ENCODE measurements at places on chromosomes 3 and 15.

- DNase-seq = no peak
Measured at GRCh38 chr3:48835650-48836366, 11.9 kb downstream of the PRKAR2A start.

DNA sequence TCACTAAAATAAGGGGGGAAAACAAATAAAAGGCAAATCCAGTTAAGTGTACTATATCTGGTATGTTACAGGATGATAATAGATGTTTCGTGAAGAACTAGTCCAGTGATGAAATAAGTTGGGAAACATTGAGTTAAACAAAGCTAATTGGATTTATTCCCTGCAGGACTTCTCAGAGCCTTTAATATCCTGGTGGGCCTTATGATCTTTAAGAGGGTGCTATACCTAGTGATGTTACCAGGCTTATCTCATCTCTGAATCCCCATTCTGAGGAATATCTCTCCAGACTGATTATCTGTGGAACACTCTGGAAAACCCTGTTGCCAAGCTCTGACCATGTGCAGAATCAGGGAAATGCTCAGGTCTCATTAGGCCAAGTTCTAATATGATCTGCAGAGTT lies 54.8 kb upstream of the POMGNT2 start:
- DNase-seq = no peak

DNA sequence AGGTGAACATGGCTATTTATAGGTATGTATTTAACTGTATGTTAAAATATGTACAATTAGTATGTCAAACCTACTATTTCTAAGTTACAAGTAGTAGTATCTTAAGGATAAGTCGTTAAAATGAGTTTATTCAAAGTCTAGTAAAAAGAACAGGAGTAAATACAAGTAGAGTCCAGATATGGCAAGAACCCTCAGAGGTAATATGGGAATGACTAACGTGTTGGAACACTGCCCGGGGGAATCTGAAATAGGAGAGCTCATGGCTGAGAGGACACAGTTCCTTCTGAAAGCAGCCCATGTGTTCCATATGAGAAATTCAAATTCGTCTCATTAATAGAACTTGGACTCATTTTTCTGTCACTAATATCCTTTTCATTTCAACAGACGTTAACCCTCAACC lies 158.8 kb downstream of the CLSTN2 start:
- DNase-seq = no peak

GRCh38 chr3:182809531-182809930 lies 16.2 kb downstream of the ATP11B start:
- no peak for DNase-seq

- no peak for DNase-seq
Measured at GRCh38 chr3:195105389-195105788, 165.6 kb downstream of the XXYLT1 start.

DNA sequence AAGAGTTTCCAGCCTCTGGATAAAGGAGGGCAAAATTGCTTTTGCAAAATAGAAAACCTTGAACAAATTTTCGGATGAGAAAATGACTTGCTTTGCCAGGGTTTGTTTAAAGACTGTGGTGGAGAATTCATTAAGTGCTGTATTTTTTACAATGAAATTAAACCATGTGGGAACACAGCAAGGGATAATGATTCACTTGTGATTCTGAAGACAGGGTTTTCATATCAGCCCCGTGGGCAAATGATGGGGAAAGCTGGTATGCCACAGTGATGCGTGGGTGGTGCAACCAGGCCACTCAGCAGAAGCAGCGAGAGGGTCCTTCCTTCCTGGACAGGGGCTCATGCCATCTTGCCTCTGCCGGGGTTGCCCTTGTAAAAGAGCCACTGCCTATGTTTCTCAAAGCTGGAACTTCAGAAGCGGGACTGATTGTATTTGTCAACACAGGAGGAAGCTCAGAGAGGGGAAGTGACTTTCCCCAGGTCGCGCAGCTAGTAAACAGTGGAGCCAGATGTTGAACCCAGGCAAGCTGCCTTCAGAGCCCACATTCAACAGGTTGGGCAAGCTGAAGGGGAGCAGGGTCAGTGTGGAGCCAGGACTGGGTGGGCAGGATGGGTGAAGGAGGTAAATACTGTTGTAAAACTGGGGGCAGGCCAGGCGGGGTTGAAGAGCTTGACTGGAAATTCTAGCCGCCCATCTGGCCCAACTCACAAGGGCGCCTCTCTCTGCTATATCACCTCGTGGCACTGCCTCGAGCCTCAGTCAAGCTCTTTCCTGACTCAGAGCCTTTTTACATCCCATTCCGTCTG lies 79.1 kb downstream of the TOP2B start:
- DNase-seq = no peak

DNA sequence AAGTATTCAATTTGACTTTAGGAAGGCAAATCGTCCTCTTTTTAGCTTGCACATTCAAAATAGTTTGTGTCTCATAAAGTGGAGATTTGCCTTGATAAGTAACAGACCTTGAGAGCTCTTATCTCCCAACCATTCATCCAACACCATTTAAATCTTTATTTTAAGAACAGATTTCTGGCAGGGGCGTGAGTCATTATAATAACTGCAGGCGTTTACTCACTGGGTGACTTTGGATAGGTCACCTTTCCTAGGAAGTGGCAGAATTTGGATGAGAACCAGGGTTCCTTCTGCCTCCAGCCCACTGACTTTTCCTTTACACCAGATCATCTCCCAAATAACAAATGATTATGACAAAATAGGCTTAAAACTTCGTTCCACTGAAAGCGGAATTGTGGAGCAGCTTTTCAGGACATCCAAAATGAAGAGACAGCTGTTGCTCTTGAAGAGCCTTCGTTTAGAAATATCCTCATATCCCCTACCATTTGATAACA lies 5.0 kb downstream of the LMCD1 start:
- no peak for DNase-seq

GRCh38 chr15:72783004-72783639 lies 436 bp downstream of the ADPGK start:
- DNase-seq = no peak

- DNase-seq = no peak
Measured at GRCh38 chr3:187913617-187914033, 168.4 kb upstream of the BCL6 start.
